Neural crest cell (in vitro differentiated cells): ENCODE measurements at places on chromosomes 13 and 19. TPM values are rescaled to one million over a fixed set of nuclear protein-coding genes. Genes with fewer than 3 reads are reported as not detected.

The DHDH gene
- total RNA-seq = 0.47 and 0.82 TPM in 2 replicates

The PTH2 gene
- total RNA-seq = not detected in 2 replicates

DNA sequence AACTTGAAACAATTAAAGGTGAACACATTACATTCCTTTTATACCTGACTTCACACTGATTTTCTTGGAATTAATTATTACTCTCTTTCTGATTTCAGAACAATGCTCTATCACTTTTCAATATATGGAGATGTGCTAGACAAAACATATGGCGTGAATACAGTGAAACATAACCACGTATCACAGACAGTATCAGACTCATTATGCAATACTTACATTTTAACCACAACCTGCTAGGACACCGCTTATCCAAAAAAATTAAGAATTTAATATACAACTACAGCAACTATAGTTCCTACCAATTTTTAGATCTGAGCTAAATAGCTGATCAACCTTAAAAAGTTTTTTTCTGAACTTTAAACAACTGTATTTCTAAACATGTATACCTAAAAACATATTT is 9.9 kb downstream of the HSPH1 start:
- H3K27ac ChIP-seq = no peak overlapping the region
- H3K27me3 ChIP-seq = no peaks in the 10 kb centered on the region
- no peak overlapping the region for H3K4me3 ChIP-seq
- peaks cover 23% of the 10 kb centered on the region for H3K36me3 ChIP-seq

GRCh38 chr13:112955271-112955937 is 13.6 kb upstream of the MCF2L start:
- H3K4me1 ChIP-seq = peaks cover 62% of the 10 kb centered on the region
- peaks cover 16% of the 10 kb centered on the region for H3K27me3 ChIP-seq
- no peak overlapping the region for H3K27ac ChIP-seq
- no peaks in the 10 kb centered on the region for H3K36me3 ChIP-seq
- DNase-seq = no peak

DNA sequence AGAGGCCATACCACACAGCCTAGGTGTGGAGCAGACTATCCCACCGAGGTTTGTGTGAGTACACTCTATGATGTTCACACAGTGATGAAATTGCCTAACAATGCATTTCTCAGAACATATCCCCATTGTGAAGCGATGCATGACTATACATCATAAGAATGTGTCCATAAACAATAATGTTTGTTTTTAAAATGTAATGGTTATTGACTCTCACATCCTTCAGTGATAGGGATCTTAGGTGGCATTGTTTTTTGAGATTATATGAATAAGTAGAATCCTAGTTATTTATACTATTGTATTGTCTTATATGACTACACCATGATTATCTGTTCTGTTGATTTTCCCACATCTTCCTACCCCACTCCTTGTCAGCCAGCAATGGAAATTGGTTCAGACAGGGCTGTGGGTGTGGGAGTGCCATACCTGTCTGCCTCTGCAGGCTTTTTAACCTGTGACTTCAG is 13.6 kb downstream of the CCNA1 start:
- no peak overlapping the region for H3K4me3 ChIP-seq
- peaks cover 22% of the 10 kb centered on the region for H3K27me3 ChIP-seq
- H3K4me1 ChIP-seq = no peaks in the 10 kb centered on the region
- no peak overlapping the region for H3K27ac ChIP-seq
- no peak for DNase-seq

DNA sequence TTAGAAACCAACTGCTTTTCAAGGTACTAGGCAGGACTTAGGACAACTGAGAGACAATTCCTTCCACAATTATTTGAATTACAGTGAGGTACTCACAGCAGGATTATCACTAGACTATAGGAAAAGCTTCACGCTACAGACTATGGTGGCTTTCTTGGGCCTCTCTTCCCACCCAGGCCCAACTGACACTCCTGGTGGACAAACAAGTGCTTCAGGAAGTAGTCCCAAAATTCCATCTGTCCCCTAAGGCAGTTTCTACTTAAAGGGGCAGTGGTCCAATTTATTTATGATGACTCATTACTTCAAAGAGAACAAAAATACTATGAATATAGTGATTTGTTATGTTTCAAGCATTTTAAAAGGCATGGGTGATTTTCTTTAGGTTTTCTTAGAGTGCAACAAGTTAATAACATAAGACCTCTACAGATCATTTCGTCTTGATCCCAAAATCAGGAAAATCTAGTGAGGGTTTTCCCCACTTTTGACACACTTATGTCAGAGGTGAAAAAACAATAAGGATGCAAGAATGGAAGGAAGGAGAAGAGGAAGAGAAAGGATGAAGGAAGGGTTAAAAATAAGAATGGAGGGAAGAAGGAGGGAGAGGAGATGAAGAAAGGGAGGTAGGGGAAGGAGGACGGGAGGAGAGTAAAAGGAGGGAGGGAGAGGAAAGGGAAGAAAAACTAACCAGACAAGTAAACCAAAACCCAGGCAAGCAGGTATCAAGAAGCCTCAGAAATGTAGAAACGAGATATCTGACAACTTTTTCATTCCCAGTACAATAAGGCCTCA is 100.7 kb downstream of the SERP2 start:
- H3K27ac ChIP-seq = no peak overlapping the region
- H3K36me3 ChIP-seq = no peaks in the 10 kb centered on the region
- no peak for DNase-seq
- H3K4me1 ChIP-seq = peaks cover 8% of the 10 kb centered on the region
- H3K4me3 ChIP-seq = no peak overlapping the region
- no peaks in the 10 kb centered on the region for H3K27me3 ChIP-seq

The SPACA4 gene
- total RNA-seq = not detected in 2 replicates

- no peak overlapping the region for H3K4me3 ChIP-seq
- H3K27me3 ChIP-seq = no peaks in the 10 kb centered on the region
- no peak overlapping the region for H3K27ac ChIP-seq
- no peak for DNase-seq
These were observed 128.8 kb downstream of the GGACT start for GRCh38 chr13:100459747-100460146.

GRCh38 chr13:111115965-111116521 is 933 bp downstream of the ARHGEF7 start:
- H3K4me1 ChIP-seq = peaks cover 20% of the 10 kb centered on the region
- peak overlapping the region; percentile 97 for H3K4me3 ChIP-seq
- DNase-seq = peak; percentile 44
- peaks cover 3% of the 10 kb centered on the region for H3K36me3 ChIP-seq

GRCh38 chr13:85729296-85729695 is 69.9 kb downstream of the SLITRK6 start:
- no peaks in the 10 kb centered on the region for H3K36me3 ChIP-seq
- no peaks in the 10 kb centered on the region for H3K4me1 ChIP-seq
- no peaks in the 10 kb centered on the region for H3K27me3 ChIP-seq
- no peak for DNase-seq
- H3K27ac ChIP-seq = no peak overlapping the region
- H3K4me3 ChIP-seq = no peak overlapping the region

The ZNF837 gene
- total RNA-seq = 4.5 and 5.0 TPM in 2 replicates

DNA sequence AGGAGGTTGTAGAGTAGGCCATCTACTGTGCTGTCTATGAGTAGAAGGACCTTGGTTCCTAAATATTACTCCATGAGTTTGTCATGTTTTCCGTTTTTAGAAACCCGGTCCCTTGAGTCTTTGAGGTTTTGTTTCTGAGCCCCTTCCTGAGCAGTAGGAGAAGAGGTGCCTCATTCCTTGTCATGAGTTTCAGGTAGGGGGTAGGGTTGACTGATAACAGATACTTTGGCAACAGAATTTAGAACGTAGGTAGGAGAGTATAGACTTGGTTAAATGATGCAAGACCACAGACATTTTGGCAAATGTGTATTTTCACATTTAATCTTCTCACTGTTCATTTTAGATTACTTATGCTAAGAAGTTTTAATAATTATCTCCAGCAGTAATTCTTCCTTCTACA is 24.6 kb downstream of the LMO7 start:
- no peaks in the 10 kb centered on the region for H3K36me3 ChIP-seq
- no peak overlapping the region for H3K27ac ChIP-seq
- no peak overlapping the region for H3K4me3 ChIP-seq

- H3K27ac ChIP-seq = no peak overlapping the region
- H3K4me1 ChIP-seq = peaks cover 33% of the 10 kb centered on the region
- H3K27me3 ChIP-seq = no peaks in the 10 kb centered on the region
- DNase-seq = no peak
- no peaks in the 10 kb centered on the region for H3K36me3 ChIP-seq
- H3K4me3 ChIP-seq = no peak overlapping the region
These were observed 33.0 kb downstream of the SERP2 start for GRCh38 chr13:44406617-44407016.

DNA sequence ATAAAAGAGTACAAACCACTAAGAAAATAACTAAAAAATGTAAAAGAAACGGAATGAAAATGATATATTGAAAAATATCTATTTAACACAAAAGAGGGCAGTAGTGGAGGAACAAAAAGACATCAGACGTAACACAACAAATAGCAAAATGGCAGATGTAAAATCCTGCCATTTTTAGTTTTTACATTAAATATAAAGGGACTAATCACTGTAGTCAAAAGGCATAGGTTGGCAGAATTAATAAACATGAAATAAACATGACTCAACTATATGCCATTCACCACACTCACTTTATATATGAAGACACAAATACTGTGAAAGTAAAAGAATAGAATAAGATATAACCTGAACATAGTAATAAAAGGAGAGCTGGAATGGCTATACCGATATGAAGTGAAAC is 11.0 kb downstream of the MTUS2 start:
- no peaks in the 10 kb centered on the region for H3K4me1 ChIP-seq
- peaks cover 28% of the 10 kb centered on the region for H3K27me3 ChIP-seq
- H3K27ac ChIP-seq = no peak overlapping the region
- H3K36me3 ChIP-seq = peaks cover 9% of the 10 kb centered on the region
- no peak for DNase-seq

The FLT3 gene
- total RNA-seq = not detected in 2 replicates
